ENCODE measurements at places on chromosomes 3 and 15. TPM values are rescaled to one million over a fixed set of nuclear protein-coding genes. Genes with fewer than 3 reads are reported as not detected.

GRCh38 chr3:188782613-188783124, 389.1 kb upstream of the TPRG1 start:
- no peak for DNase-seq

DNA sequence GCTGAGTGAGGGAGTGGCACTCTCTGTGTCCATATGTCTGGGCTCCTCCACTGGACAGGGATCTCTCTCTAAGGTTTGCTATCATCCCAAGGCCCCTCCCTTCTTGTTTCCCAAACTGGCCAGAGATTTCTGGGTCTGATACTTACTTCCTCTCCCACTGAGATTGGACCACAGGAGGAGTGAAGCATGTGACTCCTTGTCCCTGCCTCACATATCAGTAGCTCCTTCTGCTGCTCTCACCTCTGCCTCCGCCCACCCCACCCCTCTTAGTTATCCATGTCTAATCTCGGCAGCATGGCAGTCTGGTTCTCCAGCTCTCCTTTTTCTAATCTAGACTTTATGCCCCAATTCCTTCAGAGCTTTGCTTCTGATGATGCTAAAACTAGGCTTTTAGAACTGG, 223.1 kb downstream of the RPLP1 start:
- no peak for DNase-seq

- no peak for DNase-seq
These were observed 90.9 kb downstream of the LSAMP start for GRCh38 chr3:116354382-116354781.

GRCh38 chr3:100523050-100523760, 30.8 kb downstream of the TMEM45A start:
- DNase-seq: no peak

The LHFPL4 gene
- 0.07 TPM for polyA plus RNA-seq

The DUOXA1 gene
- 0.66 TPM for polyA plus RNA-seq

DNA sequence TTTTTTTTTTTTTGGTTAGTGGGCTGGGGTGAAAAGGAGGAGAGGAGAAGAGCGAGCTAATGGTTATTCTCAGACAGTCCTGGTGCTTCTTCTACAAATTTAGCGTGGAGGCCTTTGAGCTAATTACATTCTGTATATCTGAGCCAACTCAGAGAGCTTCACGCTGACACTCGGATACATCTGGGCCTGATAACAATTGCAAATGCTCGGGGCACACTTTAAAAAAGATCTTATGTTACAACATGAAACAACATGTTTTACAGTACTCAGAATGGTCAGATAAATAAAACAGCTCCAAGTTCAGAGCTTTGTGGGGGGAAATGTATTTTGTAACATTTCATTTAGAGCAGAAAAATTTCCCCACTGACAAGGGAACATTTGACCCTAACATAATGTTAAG, 966.9 kb upstream of the NR2F2 start:
- no peak for DNase-seq

Data from left renal pelvis (tissue), 4 donors.